Motor neuron (in vitro differentiated cells): ENCODE measurements at places on chromosomes 11 and 22. TPM values are rescaled to one million over a fixed set of nuclear protein-coding genes. Genes with fewer than 3 reads are reported as not detected.

- ATAC-seq, result peak; percentile 66
Measured at GRCh38 chr11:127679816-127680545, 679.4 kb upstream of the KIRREL3 start.

PDXP gene
- total RNA-seq, result 9.5 and 11.3 TPM in 2 replicates

LRRC32 gene
- 12.5 and 14.0 TPM in 2 replicates for total RNA-seq

DNA sequence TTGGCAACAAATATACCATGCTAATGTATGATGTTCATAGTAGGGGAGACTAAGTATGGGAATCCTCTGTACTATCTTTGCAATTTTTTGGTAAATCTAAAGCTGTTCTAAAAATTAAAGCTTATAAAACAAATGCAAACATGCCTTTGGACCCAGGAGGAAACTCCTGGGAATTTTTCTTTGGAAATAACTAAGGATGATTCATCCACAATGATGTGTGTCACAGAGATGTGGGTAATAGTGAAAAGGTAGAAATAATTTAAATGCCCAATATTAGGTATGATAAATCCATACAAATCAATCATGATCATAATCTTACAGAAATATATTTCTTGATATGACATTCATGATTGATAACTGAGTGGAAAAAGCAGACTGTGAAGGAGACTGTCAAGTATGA, 135.8 kb downstream of the TRIM44 start:
- no peak for ATAC-seq

DEPDC7 gene
- total RNA-seq, result 3.0 and 4.0 TPM in 2 replicates

KLHL35 gene
- 4.0 and 5.1 TPM in 2 replicates for total RNA-seq

DNA sequence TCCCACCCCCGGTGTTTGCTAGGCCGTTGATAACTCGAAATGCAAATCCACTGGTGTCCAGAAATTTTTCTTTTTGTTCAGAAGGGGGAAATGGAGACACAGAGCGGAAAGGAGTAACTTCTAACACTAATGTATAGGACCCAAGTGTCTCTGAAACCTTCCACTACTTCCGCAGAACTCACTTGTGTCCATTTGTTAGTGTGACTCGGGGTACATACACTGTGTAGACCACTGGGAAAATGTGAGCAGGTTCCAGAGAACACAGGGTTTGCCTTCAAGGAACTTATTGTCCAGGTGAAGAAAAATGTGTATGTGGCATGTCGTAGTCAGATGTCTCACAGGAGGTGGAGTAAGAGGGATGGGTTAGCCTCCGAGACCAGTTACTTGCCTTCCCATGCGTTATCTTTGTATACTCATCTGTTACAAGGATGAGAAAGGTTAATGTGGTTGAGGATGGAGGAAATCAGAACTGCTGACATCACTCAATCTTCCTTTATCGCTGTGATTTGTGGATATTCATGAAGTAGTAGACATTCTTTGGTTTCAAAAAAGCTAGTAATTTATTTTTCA, 857 bp downstream of the ARCN1 start:
- ATAC-seq, result peak; percentile 7

DNA sequence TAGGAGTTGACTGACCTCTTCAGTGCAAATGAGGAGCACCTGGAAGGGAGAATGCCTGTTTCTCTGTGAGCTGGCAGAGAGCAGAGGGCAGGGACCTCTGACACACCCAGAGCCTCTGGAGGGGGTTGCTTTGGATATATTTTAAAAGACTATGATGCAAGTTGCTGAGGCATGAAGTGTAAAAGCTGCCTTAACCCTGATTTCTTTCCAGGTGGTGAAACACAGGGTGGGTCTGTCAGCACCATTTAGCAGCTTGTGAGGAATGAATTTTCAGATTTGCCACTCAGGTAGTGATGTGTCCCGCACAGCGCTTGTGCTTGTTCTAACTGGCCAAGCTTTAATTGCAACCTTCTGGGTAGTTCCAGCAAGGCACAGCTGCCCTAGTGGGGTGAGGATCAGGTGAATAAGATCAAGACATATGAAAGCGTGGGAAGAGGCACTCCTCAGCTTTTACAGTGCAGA, 90.2 kb downstream of the SWAP70 start:
- peak; percentile 3 for ATAC-seq

MRGPRE gene
- total RNA-seq, result 0.44 and 0.85 TPM in 2 replicates
